ENCODE measurements at places on chromosomes 6 and 20. TPM values are rescaled to one million over a fixed set of nuclear protein-coding genes. Genes with fewer than 3 reads are reported as not detected.

The TREML1 gene
- not detected for total RNA-seq

The TCF21 gene
- not detected for total RNA-seq

The PCSK2 gene
- total RNA-seq, result not detected

The SLC17A2 gene
- total RNA-seq, result not detected

The LY6G6D gene
- not detected for total RNA-seq

The NRSN1 gene
- total RNA-seq, result not detected

- no peak overlapping the region for H3K27ac ChIP-seq
- no peak for DNase-seq
- H3K4me1 ChIP-seq, result no peaks in the 10 kb centered on the region
- no peaks in the 10 kb centered on the region for H3K27me3 ChIP-seq
- peaks cover 4% of the 10 kb centered on the region for H3K36me3 ChIP-seq
- no peak overlapping the region for H3K4me3 ChIP-seq
Measured at GRCh38 chr6:106270414-106270813, 55.1 kb downstream of the ATG5 start.

DNA sequence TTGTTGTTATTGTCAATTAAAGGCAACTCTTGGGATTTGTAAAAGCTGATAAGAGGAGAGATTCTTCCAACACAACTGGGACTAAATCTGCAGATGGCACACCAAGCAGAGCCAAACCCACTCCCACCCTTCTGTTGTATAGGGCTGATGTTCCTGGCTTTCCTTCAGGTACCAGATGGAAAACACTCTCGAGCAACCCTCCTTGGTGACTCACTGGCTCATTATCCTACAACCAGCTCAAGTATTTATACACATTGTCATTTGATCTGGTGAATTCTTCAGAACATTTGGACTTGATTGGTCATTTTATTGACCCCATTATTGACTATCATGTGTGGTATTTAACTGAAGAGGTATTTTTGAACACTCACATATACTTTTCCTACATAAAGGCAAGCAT is 190.3 kb upstream of the PCSK2 start:
- H3K36me3 ChIP-seq, result no peaks in the 10 kb centered on the region
- no peaks in the 10 kb centered on the region for H3K27me3 ChIP-seq
- no peak overlapping the region for H3K27ac ChIP-seq
- no peak overlapping the region for H3K4me3 ChIP-seq
- H3K4me1 ChIP-seq, result no peaks in the 10 kb centered on the region
- DNase-seq, result no peak

DNA sequence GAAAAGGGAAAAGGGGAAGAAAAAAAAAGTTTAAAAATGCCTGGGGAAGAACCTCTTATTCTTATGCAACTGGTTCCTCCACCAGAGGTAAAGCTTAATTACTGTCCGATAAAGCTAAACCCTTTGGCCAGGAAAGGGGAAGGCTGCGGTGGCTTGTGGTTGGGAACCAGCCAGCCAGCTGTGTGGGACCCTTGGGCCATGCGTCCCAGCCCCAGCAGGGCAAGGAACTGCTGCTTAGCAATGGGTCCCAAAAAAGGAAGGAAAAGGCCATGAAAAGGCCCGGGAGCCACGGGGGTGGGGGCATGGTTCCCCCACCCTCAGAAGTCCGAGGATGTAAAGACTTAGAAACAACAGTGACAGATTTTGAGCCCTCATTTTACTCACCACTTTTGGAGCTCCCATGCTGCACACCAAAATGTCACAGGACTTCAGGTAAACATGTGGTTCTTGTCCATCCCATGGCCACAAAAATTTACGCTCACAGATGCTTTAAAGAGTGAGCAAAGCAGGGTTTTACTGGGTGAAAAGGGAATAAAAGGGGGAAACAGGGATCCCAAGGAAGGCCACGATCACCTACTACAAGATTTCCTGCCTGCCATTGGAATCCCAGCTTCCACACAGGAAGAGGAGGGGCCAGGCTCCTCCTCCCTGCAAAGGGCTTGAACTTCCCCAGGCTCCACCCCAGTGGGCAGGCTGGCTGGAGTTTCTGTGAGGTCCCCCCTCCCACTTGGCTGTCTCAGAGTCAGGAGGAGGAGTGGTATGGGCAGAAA is 1234.7 kb upstream of the GJE1 start:
- no peak overlapping the region for H3K27ac ChIP-seq
- no peak overlapping the region for H3K4me3 ChIP-seq
- no peaks in the 10 kb centered on the region for H3K4me1 ChIP-seq
- no peaks in the 10 kb centered on the region for H3K27me3 ChIP-seq
- no peaks in the 10 kb centered on the region for H3K36me3 ChIP-seq
- DNase-seq, result no peak

DNA sequence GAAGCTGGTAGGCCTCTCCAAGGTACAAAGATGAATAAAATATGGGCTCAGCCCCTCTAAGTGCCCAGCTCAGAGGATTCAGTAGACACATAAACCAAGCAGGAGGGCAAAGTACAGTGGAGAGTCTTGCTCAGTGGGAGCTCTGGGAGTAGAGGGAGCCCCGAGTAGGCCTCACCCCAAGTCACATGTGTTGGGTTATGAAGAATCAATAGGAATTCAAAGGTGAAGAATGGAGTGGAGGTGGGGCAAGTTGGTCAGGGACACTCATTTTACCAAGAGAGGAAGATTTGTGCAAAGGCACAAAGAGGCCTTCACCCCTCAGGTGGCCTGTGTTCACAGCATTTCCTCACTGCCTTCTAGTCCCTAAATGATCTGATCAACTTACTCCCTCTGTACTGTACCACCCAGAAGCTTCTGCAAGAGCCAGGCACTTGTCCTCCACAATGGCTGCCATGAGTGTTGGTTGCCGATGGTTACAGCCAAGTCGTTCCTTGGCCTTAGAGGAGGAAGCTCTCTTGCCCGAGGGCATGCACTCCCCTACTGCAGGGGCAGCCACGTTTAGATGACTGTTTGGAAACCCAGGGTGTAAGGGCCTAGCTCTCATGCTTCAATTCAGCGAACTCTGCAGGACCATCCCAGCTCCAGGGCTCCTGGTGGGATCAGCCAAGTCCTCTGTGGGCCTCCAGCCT is 6.7 kb upstream of the CDKN1A start:
- H3K27me3 ChIP-seq, result no peaks in the 10 kb centered on the region
- no peak for DNase-seq
- H3K4me1 ChIP-seq, result peaks cover 4% of the 10 kb centered on the region

- H3K27ac ChIP-seq, result no peak overlapping the region
- no peaks in the 10 kb centered on the region for H3K4me1 ChIP-seq
- no peak overlapping the region for H3K4me3 ChIP-seq
- no peaks in the 10 kb centered on the region for H3K27me3 ChIP-seq
- no peaks in the 10 kb centered on the region for H3K36me3 ChIP-seq
- no peak for DNase-seq
Measured at GRCh38 chr6:165042912-165043311, 266.5 kb downstream of the C6orf118 start.

- H3K4me1 ChIP-seq, result no peaks in the 10 kb centered on the region
- no peak for DNase-seq
- H3K27ac ChIP-seq, result no peak overlapping the region
Measured at GRCh38 chr20:38062890-38063289, 29.3 kb downstream of the RPRD1B start.

- H3K27ac ChIP-seq, result no peak overlapping the region
- no peaks in the 10 kb centered on the region for H3K27me3 ChIP-seq
- peaks cover 8% of the 10 kb centered on the region for H3K4me1 ChIP-seq
- H3K36me3 ChIP-seq, result peaks cover 54% of the 10 kb centered on the region
- DNase-seq, result no peak
Measured at GRCh38 chr6:26452631-26453235, 5.0 kb upstream of the BTN2A1 start.

DNA sequence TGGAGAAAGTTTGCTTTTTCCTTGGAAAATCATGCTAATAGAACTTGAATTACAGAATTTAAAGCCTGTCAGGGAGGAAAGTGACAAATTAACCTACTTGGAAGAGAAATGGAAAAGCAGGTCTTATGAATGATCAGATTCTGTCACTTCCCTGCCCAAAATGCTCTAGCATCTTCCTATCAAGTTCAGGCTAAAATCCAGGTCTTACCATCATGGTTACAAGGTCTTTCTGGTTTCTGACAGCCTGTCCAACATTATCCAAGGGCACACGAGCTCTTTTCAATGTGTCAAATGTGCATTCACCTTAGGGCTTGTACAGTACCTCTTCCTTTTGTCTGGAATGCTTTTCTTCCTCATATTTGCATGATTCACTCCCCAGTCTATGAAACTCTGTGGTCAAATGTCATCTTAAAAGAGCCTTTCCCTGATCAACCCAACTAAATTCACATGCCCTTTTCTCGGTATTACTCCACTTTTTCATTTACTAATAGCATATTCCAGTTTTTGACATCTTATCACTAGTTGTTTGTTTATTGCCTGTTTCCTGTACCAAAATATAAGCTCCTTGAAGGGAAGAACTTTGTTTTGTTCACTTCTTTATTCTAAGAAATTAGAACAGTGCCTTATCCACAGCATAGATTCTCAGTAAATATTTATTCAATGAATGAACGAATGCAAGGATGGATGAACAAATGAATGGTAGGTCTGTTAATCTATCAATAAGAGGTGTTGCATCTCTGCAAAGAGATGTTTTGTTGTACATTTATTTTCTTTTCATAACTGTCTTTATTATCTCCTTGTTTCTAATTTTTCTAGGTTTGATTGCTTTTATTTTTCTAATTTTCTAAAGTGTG is 139.5 kb downstream of the BCAS1 start:
- no peaks in the 10 kb centered on the region for H3K27me3 ChIP-seq
- no peak for DNase-seq
- no peak overlapping the region for H3K27ac ChIP-seq
- H3K36me3 ChIP-seq, result no peaks in the 10 kb centered on the region

DNA sequence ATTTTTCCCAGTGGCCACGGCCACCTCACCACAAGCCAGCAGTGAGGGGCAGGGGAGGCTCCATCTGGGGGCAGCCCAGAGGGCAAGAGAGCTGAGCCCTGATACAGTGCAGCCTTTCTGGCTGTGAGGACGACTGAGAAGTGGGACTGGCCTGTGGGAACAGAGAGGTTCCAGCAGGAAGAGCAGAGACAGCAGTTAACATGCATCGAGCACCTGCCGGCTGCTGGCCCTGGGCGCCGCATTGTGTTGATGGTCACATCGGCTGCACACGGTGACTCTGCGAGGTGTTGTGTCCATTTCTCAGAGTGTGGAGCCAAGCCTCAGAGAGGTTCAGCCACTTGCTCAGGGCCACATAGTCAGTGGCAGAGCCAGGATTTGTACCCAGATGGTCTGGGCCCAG is 9.8 kb downstream of the FOXS1 start:
- H3K4me1 ChIP-seq, result peaks cover 12% of the 10 kb centered on the region
- no peak for DNase-seq
- H3K27me3 ChIP-seq, result no peaks in the 10 kb centered on the region
- H3K36me3 ChIP-seq, result no peaks in the 10 kb centered on the region
- H3K27ac ChIP-seq, result no peak overlapping the region

DNA sequence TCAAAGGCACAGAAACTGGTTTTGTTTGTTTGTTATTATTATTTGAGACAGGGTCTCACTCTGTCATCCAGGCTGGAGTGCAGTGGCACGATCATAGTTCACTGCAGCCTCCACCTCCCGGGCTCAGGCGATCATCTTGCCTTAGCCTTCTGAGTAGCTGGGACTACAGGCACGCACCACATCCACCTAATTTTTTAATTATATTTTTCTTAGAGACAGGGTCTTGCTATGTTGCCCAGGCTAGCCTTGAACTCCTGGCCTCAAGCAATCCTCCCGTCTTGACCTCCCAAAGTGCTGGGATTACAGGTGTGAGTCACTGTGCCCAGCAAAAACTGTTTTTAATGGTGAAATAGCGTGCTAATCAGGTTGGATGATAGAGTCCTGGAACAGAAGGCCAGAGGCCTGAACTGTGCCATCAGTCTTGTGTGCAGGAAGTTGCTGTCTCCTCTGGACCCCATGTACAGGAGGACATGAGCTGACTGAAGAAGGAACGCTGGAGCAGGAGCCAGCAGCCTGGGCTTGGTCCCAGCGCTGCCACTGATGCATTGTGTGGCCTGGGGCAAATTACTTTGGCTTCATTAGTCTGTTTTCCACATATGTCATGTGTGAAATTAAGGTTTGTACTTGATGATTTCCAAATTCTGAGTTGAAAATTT is 4.9 kb downstream of the TM9SF4 start:
- H3K4me1 ChIP-seq, result peaks cover 39% of the 10 kb centered on the region
- H3K27me3 ChIP-seq, result no peaks in the 10 kb centered on the region
- DNase-seq, result no peak
- H3K4me3 ChIP-seq, result no peak overlapping the region
- H3K36me3 ChIP-seq, result peaks cover 7% of the 10 kb centered on the region

GRCh38 chr20:63288581-63289251 is 4.3 kb upstream of the COL20A1 start:
- DNase-seq, result no peak
- H3K36me3 ChIP-seq, result peaks cover 23% of the 10 kb centered on the region
- H3K4me1 ChIP-seq, result peaks cover 25% of the 10 kb centered on the region
- no peak overlapping the region for H3K4me3 ChIP-seq

DNA sequence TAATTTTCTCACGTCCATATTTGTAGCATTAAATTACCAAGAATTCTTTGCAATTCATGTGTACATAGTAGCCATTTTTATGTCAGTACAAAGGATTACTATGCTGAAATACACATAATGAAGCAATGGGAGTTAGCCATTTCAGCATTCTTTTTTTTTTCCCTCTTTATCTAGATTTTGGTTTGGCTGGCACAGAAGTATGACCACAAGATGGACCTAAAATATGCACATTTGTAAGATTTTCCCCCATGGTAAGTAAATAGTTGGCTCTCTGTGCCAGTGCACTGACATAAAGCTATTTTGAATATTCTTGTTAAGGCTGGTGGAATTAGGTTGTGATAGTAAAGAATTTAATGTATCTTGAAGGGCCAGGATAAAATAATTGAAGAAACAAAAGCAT is 486.1 kb upstream of the BTBD3 start:
- H3K27ac ChIP-seq, result no peak overlapping the region
- H3K4me3 ChIP-seq, result no peak overlapping the region
- H3K36me3 ChIP-seq, result no peaks in the 10 kb centered on the region
- no peaks in the 10 kb centered on the region for H3K4me1 ChIP-seq

GRCh38 chr6:55734256-55734655 is 141.1 kb downstream of the BMP5 start:
- no peak overlapping the region for H3K27ac ChIP-seq
- DNase-seq, result no peak
- H3K27me3 ChIP-seq, result no peaks in the 10 kb centered on the region
- H3K4me1 ChIP-seq, result no peaks in the 10 kb centered on the region
- H3K4me3 ChIP-seq, result no peak overlapping the region

DNA sequence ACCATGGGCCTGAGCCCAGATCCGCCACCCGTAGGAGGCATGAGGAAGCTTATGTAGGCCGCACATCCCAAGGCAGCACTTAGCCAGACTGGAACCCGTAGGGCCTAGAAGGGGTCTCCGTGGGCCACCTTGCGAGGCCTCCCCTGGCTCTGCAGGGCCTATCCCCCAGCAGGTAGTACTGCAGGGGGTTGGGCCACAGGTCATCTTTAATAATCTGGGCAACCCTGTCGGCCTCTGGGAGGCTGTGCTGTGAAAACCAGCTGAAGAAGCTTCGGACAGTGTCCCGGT is 18.5 kb downstream of the PLAGL2 start:
- DNase-seq, result peak; percentile 29
- H3K27me3 ChIP-seq, result no peaks in the 10 kb centered on the region
- H3K27ac ChIP-seq, result no peak overlapping the region
- H3K4me3 ChIP-seq, result peak overlapping the region; percentile 78

Data from CD4-positive, alpha-beta T cell (primary cell).